NT2/D1 (cell line): ENCODE measurements at places on chromosomes 13 and 19.

DNA sequence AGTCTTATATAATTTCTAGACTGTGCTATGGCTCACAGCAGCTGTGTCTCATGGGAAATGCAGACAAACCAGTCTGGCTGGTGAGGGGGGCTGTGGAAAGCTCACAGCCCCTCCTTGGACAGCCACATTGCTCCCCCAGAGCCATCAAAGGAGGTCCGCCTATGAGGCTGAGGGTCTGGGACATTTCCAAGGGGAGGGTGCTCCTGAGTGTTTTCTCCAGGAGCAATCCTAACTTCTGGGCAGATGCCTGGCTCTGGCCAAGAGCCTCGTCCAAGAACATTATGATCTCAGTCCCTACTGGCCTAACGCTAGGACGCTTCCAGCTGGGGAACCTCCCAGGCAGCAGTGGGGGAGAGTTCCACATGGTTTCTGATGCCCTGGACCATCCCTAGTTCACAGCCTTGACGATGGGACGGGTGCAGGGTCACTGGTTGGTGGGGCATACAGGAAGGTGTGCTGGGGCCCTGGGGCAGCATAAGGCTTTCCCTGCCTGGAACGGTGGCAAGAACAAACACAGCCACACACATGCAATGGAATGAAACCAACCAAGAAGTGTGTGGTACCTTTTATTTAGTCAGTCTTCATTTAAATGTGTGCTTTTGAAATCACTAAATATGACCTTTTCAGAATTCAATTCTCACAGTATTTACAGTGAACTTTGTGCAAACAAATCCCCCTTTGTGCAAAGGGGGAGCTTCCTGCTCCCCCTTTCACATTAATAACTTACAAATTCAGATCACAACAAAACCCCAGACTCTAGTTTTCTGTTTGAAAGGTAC, 60.6 kb downstream of the CDADC1 start:
- DNase-seq = no peak

- DNase-seq = no peak
Observed at GRCh38 chr13:59458908-59459579, 704.7 kb downstream of the DIAPH3 start.

DNA sequence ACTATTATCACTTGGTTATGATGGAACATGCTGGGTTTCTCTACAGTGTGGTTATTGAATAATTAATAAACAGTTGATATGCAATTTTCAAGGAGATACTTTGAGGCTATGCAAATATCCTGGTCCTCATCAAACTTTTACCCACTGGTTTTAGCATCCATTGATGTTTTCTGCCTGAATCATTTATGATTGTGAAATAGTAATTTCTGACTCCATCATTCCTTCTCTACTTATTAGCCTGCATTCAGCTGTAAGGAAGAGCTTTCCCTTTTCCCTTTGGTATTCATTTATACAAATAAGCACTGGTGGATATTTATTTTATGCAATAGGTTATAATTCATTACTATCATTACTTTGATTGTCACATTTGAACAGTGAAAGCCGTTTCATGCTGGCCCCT, 13.9 kb upstream of the DNAJC15 start:
- no peak for DNase-seq

DNA sequence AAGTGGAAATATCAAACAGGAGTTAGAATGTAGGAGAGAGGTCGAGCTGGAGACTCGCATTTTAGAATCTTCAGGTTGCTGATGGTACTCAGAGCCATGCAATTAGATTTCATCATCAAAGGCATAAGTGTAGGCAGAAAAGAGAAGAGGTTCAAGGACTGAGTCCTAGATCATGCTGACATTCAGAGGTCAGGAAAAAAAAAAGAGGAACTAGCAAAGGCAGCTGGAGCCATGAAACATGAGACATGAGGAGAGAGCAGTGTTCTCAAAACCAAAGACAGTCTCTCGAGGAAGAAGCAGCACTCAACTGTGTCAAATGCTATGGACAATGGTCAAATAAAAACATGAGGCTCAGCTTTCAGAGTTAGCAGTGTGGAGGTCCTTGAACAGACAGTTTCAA, 12.4 kb upstream of the TPP2 start:
- DNase-seq = no peak

DNA sequence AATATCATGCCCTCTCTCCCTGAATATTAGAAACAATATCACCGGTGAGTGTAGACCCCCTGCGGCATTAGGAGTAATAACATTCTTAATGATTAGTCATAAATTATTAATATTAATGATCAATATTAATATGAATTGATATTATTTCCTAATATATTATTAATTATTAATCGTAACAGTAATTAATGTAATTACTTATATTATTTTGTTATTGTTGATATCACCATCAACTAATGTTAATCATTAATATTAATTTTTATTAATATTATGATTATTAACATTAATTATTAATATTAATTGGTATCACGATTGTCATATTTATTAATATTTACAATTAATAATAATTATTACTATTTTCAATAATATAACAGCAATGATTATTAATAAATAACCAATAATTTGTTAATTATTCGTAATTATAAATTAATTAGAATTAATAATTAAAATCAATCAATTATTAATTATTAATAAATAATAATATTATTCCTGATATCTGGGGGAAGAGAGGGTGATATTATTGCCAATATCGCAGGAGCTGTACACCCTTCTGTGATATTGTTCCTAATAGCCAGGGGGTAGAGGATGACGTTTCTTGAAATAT, 528.8 kb upstream of the PCDH20 start:
- DNase-seq = no peak

- DNase-seq = no peak
Observed at GRCh38 chr13:109665781-109666249, 120.6 kb downstream of the IRS2 start.

DNA sequence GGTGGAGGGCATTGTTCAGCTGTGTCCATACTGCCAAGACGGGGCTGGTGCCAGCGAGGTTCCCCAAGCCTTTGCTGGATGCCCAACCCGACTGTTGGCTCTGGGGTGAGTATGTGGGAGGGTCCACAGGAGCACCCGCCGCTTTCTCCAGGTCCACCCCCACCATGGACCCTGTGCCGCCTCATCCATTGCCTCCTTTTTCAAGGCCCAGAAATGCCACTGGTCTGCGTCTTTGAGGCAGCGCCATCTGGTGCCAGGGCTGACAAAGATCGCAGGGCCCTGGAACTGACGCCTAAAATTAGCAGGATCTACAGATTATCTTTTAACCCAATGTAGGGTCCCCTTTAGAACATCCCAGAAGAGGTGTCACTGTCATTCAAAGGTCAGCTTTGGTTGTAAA, 34.6 kb downstream of the NFIX start:
- DNase-seq = no peak

DNA sequence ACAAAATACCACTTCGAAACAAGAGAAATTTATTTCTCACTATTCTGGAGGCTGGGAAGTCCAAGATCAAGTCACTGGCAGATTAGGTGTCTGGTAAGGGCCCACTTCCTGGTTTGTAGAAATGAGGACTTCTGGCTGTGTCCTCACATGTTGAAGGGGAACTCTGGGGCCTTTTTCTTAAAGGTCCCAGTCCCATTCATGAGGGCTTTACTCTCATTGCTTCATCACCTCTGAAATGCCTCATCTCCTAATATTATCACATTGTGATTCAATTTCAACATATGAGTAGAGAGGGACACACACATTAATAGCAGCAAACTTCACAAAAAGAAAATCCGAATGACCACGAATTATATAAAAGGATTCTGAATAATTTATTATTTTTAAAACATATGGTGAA, 21.6 kb upstream of the SIGLEC14 start:
- no peak for DNase-seq

GRCh38 chr19:17611462-17612244, 56.2 kb downstream of the COLGALT1 start:
- no peak for DNase-seq

- DNase-seq = no peak
Observed at GRCh38 chr19:58332697-58333096, 5.9 kb downstream of the ZSCAN22 start.

DNA sequence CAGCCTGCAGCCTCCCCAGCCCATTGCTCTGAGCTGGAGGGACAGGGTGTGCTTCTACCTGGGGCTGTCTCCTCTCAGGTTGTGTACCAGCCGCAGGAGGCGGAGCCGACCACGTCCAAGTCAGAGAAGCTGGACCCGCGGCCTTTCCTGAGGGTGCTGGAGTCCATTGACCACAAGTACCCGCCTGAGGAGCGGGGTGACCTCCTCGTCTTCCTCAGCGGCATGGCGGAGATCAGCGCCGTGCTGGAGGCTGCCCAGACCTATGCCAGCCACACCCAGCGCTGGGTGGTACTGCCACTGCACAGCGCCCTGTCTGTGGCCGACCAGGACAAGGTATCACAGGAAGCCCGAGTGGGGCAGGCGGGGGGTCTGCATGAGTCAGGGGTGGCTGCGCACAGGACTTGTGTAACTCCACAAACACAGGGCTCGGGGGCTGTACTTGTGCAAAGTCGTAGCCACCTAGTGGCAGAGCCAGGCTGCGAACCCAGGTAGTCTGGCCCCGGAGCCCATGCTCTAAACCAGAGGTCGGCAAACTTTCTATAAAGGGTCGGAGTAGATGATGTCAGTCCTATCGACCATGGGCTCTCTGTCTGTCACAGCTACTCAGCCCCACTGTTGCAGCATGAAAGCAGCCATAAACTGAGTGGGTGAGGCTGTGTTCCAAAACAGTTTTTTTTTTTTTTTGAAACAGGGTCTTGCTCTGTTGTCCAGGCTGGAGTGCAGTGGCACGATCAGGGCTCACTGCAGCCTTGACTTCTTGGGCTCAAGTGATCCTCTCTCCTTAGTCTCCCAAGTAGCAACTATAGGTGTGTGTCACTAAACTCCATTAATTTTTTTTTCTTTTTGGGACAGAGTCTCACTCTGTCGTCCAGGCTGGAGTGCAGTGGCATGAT, 8.9 kb downstream of the DHX34 start:
- no peak for DNase-seq

GRCh38 chr13:83190020-83190419, 692.3 kb downstream of the SLITRK1 start:
- DNase-seq = no peak

GRCh38 chr13:54183166-54183565, 1154.6 kb downstream of the OLFM4 start:
- no peak for DNase-seq

- no peak for DNase-seq
Observed at GRCh38 chr13:93625536-93625935, 398.9 kb downstream of the GPC6 start.

GRCh38 chr19:37227996-37228395, 10.0 kb downstream of the ZNF383 start:
- DNase-seq = no peak

- DNase-seq = no peak
Observed at GRCh38 chr13:23570099-23570920, at the start of gene TNFRSF19. Gene TNFRSF19 (plus strand): TSS chr13:23570412. CDS start chr13:23590184, 19,772 bp downstream.

DNA sequence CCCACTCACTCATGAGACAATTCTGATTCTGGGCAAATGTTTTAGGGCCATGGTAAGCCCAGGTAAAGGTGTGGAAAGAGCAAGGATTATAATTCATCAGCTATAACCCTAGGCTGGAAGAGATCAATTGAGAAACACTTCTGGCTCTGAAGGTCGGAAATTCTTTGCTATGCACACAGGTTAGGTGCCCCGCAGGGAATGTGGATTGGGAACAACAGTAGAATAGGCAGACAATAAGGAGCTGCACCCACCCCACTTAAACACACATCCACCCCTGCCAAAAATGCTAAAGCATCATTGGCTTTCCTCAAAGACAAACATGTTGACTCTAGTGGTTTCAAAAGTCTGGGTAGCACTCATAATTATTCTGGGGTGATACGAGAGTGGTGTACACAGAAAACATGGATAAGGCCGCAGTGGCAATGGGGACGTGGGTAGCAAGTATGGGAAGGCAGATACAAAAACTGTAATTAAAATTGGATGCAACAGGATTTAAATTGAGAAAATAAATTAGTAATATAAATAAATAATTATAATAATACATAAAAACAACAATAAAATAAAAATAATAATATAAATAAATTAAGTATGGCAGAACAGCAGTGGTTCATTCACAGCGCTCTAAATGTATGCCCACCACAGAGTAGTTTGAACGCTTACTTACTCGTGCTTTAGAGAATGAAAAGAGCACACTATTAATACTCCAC, 8.6 kb downstream of the EFNB2 start:
- DNase-seq = no peak

DNA sequence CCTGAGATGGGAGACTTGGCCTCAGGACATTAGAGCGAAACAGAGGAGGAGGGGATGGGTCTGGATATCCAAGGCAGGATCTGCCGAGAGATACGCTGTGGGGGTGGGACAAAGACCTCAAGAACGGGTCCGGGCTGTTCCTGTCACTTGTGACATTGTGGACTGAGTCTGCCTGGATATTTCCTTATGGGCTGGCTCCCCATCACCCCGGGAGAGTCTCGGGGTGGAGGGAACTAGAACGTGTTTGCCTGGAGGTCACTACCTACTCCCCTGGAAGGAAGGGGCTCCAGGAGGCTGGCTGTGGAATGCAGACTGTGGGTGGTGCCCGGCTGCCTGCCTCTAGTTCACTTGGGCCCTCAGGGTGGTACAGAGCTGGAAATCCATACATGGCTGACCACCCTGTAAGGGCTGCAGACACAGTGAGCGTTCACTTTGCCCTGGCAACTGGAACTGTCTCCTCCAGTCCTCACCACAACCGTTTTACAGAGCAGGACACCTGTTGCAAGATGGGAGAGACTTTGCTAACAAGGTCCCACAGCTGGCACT, 26.4 kb downstream of the DNM2 start:
- no peak for DNase-seq

DNA sequence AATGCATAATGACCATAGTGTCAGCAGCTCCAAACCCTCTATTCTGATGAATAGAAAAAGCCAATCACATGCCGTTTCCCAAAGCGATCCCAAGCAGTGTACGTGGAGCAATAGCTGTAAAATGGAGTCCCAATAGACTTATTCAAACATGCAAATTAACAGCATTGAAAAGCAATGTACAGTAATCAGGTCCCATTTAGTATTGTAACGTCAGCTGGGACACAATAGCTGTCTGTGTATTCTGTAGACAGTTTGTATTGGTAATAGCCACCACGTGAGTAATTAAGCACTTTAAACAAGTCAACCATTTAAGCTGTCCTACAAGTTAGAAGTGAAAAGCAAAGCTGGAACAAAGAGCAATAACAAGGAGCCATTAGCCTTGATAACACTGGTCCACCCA, 698.2 kb downstream of the PCDH17 start:
- no peak for DNase-seq

DNA sequence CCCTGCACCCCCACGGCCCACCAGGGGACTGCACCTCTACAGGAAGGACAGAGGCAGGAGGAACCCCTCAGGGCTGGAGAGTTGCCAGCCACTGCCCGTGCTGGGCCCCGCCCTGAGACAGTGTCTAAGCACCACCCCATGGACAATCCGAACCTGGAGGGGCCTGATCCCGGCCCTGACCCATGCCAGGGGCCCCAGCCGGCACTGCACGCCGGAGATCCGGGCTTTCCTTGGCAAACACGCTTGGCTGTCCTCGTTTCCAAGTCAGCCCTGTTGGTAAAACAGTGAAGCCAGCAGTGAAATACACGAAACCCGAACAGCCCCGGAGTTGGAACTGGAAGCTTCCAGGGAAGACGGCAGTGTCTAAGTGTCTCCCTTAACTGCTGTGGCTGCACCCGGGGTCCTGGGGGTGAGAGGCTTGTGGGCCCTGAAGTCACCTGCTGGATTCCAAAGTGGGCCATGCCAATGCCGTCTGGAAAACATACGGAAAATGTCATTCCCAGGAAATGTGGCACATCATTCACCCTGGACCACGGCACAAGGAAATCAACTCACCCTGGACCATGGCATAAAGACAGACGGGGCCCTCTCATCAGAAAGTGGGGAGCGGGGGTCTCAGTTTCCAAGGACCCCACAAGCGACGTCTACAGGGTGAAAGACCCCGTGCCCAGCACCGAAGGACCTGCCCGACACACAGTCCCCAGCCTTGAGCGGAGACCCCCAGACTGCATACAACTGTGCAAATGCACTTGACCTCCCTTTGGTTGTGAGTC, 30.9 kb downstream of the RASA3 start:
- DNase-seq = no peak
